Right atrium auricular region (tissue), 2 donors: ENCODE measurements at places on chromosomes 4 and X. TPM values are rescaled to one million over a fixed set of nuclear protein-coding genes. Genes with fewer than 3 reads are reported as not detected.

NDST4 gene
- not detected for total RNA-seq

EXOC1L gene
- total RNA-seq: not detected

ETDB gene
- total RNA-seq: not detected

SPANXA2 gene
- total RNA-seq: not detected

DIPK2B gene
- 6.3 TPM for total RNA-seq

ARHGAP36 gene
- not detected for total RNA-seq
